ENCODE measurements at places on chromosomes 12 and 14.
A peak's percentile ranks its signal among the peaks of the same experiment; 100 is the strongest.

DNA sequence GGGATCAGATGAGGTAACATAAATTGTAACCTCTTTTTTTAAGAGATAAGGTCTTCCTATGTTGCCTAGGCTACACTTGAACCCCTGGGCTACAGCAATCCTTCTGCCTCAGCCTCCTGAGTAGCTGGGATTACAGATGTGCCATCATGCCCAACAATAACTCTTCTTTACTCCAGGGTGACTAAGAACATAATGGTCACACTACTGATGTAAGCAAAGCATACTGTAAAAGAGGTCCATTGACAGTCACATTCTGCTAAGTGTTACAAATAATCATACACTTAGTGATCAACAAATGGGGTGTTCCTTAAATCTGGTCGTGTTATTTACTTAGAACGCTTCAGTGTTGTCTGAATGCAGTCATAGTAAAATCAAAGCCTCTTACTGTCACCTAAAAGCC lies 68.9 kb downstream of the EPS8 start:
- no peak for DNase-seq

GRCh38 chr12:120056739-120057138 lies 59.8 kb downstream of the RAB35 start:
- DNase-seq: no peak

DNA sequence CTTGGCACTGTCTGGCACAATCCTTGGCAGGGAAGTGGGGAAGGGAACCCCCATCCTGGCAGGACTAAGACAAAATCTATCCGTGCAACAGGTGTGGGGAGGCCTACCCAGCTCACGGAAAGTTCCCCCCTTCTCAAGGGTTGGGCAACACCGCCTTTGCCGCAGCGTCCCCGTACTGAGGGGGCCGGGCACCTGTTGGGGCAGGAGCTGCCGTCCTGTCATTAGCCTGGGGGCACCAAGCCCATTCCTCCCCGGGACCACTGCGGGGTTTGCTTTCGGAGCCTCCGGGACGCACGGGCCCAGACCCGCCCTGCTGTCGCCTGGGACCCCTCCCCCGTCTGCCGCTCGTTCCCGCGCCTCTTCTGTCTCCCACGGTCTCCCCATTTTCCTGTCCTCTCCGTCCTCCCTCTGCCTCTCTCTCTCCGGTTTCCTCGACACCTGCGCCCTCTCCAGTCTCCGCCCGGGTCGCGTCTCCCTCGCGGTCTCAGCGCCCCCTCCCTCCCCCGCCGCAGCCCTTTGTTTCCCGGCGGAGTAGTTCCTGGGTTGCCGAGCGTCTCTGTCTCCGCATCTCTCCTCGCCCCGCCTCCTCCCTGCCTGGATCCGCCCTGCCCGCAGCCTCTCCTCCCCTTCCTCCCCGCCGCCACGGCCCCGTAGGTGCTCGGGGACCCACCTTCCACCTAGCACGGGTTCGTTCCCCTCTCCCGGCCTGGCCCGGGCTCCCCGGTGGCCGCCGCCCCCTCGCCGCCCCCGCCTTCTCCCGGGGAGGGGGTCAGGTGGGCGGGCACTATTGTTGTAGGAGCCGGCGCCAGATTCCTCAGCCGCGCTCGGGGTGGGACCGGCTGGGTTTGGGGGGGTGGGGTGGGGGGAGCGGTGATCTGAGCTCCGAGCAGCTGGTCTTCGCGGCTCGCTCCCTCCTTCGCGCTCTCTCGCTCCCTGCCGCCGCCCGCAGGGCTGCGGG lies at the start of gene CACNB3:
Gene CACNB3, plus strand, starts transcription at position 624 of the 958 bp plus-strand sequence. CDS start 434 bp downstream, outside the sequence.
- peak; percentile 78 for DNase-seq

DNA sequence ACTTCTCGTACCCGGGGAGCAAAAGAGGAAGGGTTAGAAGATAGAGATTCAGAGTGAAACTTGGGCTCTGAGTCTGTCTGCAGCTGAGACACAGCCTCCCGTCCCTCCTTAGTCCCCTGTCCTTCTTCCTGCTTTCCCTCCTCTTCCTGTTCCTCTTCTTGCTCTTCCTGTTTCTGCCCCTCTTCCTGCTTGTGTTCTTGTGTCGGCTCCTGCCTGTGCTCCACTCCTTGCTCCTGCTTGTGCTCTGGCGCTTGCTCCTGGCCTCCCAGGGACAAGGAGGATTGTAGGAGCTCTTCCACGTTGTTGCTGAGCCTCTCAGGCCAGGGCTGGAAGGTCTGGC lies 3.0 kb downstream of the ACRBP start:
- DNase-seq: no peak

DNA sequence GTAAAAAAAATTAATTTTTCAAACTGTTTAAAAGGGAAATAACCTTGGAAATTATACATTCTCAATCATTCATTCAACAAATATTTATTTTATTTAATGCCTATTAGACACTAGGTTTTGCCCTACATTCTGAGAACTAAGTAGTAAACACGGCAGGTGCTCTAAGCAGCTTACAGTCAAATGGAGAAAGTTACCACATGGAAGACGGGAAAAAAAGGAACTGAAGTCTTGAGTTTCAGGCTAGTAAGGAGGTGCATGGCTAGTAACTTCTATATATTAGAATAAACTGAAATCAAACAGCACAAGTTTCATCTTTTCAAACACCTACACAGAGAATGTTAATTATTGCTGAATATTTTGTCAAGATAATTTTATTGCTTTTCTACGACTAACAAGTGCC lies 52.9 kb downstream of the C12orf42 start:
- DNase-seq: no peak

- DNase-seq: peak; percentile 4
Measured at GRCh38 chr14:39988939-39989338, 556.7 kb upstream of the FBXO33 start.

GRCh38 chr12:46456356-46457334 lies 84.1 kb upstream of the SLC38A2 start:
- no peak for DNase-seq
